ENCODE measurements at places on chromosomes 4 and X. TPM values are rescaled to one million over a fixed set of nuclear protein-coding genes. Genes with fewer than 3 reads are reported as not detected.

The LETM1 gene
- 51.1 TPM for total RNA-seq

The SYTL5 gene
- total RNA-seq: 3.2 TPM

The TCP11X2 gene
- not detected for total RNA-seq

The FNIP2 gene
- total RNA-seq: 68.7 TPM

The RNF150 gene
- total RNA-seq: 86.1 TPM

The BMPR1B gene
- total RNA-seq: 2.2 TPM

The SORCS2 gene
- 1.9 TPM for total RNA-seq

The SORBS2 gene
- total RNA-seq: 2,065 TPM
